Foreskin keratinocyte (primary cell): ENCODE measurements at places on chromosomes 11 and 22.

GRCh38 chr22:24214467-24215285, 30.2 kb downstream of the GGT5 start:
- no peak for DNase-seq

GRCh38 chr11:28673691-28674432, 565.7 kb downstream of the METTL15 start:
- peak; percentile 20 for DNase-seq

DNA sequence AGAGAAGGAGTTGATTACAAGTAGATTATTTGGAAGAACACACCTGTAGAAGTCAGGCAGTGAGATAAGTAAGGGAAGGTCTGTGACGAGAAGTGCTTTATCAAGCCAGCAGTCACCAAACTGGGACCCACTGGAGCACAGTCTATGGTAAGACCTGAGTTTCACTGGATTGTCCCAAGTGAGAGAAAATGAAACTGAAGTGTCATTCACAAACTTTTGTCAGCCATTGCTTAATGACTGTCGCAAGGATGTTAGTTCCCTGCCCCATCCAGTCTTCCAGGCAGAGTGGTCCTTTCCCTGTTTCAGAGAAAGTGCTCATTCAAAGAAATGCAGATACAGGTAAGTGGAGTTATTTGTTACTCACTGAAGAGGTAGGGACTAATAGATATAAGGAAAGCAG, 728.0 kb upstream of the TENM4 start:
- no peak for DNase-seq

GRCh38 chr11:2711161-2711560, 11.4 kb upstream of the KCNQ1OT1 start:
- no peak for DNase-seq

GRCh38 chr11:134853992-134854991, 442.2 kb upstream of the B3GAT1 start:
- DNase-seq: no peak

- no peak for DNase-seq
Measured at GRCh38 chr22:41009222-41009948, 58.2 kb downstream of the RBX1 start.

DNA sequence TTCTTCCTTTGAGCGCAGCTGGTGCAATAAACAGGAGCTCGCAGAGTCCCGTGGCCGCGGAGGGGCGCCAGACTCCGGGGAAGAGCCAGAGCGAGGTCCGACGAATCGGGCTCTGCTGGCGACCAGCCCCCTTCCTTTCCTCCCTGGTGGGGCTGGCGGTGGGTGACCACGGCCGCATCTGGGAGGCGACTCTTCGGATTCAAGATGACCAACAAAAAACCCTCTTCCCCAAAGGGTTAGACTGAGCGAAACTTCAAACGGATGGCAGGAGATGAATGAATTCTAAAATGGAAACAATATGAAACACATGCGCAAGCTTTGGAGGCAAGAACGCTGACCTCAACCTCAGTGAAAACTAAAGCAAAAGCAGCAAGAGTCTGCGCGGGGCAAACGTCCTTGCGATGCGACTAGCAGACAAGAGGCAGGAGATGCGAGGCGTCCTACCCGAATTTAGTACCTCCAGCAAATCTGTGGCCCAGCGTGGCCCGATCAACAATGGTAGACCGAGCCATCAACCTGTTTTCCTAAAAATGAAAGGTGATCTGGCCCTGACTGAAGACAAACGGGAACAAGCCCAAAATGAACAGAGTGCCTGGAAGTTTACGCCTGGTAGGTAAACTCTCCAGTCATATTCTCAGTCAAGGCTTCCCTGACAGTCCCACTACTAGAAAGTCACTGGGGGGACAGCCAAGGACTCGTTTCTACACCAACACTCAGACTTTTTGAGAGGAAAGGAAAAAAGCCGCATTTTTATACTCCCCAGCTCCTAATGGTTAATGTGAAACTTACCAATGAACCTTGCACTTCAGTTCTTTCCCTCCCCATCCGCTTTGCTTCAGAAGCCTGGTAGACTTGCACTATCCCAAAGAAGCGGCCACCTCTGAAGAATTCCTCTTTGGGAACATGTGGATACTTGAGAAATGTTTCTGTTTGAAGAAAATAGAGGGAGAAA, 11.6 kb downstream of the MMP3 start:
- DNase-seq: no peak

DNA sequence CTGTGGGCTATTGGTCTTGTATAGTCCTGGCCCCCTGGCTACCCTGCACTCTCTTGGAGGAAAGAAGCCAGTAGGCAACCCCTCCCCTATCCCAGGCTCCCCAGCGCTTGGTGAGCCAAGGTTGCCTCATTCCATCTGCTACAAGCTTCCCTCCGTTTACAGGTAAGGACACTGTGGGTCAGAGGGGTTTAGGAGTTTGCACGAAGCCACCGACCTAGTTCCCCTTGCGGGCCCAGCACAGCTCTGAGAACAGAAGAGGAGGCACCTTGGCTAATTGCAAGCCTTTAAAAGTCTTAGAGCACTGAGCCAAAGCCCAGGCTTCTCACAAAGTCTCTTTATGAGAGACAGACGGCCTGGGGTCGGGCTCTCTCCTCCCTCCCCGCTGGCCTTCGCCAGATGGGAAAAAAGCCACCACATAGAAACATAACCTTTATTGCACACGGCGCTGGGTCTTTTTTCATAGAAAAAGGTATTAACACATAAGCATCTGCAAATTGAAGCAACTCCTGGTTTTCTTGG, 99.8 kb downstream of the CEP164 start:
- DNase-seq: no peak

GRCh38 chr11:87840786-87841185, 334.5 kb downstream of the RAB38 start:
- peak; percentile 72 for DNase-seq

- DNase-seq: peak; percentile 13
Measured at GRCh38 chr11:75498556-75499255, 27.0 kb downstream of the GDPD5 start.

GRCh38 chr22:22463855-22464540, 44.5 kb downstream of the ZNF280B start:
- DNase-seq: no peak

- DNase-seq: no peak
Measured at GRCh38 chr11:64716473-64717267, 6.3 kb downstream of the NRXN2 start.

DNA sequence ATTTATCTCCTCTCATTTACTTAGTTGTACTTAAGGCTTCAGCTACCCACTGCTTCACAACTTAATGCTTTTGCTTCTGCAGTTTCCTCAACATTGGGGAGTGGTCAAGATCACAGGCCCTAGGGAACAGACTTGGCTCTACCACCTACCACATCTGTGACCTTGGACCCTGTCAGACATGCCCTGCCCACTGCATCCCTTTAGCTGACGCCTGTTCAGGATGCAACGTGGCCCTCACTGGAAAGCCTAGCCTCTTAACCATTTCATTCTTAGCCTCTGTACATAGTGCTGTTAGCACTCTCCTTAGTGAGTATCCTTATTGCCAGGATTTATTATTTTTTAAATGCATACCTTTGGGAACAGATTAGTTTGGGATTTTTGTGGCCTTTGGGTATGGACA, 34.4 kb downstream of the TNRC6B start:
- no peak for DNase-seq

DNA sequence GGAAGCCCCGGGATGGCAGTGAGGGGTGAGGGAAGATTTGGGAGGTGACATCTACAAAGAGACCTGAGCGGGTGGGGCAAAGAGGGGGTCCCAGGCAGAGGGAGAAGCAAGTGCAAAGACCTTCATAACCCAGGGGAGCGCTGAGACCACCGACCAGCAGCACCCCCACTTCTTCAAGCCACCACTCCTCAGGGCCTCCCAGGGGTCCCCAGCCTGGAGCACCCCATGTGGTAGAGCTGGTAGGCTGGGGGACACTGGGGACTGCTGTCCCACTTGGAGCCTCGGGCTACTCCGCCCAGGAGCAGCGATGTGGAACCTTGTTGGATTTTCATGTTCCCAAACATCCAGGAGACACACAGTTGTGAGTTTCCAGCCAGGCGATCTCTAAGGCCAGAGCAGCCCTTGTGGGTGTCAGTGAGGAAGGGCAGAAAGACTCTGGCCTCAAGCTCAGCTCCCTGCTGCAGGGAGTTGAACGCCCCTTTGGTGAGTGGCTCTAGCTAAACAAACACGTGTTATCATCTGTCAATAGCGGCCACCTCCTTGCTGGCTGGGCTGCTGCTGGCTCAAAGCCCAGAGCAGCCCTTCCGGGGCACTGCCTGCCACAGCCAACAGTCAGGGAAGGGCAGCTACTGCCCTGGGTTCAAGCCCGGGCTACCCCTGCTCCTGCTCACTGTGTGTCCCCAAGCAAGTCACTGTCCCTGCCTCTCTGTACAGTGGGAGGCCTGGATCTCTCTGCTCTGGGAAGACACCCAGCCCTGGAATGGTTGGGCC, 25.7 kb upstream of the CHKA start:
- no peak for DNase-seq

GRCh38 chr11:19876750-19877149, 164.1 kb downstream of the NAV2 start:
- no peak for DNase-seq

GRCh38 chr11:71154261-71154805, 98.0 kb downstream of the SHANK2 start:
- DNase-seq: no peak

GRCh38 chr22:20551805-20552442, 44.5 kb downstream of the MED15 start:
- DNase-seq: no peak

GRCh38 chr22:35069541-35069940, 3.6 kb downstream of the ISX start:
- no peak for DNase-seq

- no peak for DNase-seq
Measured at GRCh38 chr11:131829725-131830124, 459.3 kb downstream of the NTM start.

DNA sequence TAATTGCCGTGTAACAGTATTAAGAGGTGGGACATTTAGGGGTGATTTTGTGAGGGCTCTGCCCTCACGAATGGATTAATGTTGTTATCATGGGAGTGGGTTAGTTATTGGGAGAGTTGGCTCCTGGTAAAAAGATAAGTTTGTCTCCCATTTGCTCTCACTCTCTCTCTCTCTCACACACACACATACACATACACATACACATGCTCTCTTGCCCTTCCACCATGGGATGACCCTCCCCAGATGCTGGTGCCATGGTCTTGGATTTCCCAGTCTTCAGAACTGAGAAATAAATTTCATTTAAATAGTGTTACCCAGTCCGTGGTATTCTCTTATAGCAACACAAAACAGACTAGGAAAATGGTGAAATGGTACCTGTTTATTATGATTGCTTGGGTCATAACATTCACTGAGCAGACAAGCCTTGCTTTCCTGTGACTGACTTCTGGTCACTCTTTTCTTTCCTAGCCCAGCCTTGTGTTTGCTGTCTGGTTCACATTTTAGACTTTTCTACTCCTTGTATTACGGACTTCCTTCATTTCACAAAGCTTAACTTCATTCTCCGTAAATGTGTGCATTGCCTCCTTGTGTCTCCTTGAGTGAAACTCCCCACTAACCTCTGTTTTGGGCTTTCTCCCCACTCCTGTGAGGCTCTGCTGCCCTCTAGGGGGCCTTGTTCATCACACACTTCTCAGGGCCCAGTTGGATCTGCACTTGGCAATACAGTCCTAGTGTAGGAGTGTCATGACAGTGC, 206.5 kb upstream of the CTSC start:
- DNase-seq: peak; percentile 87

DNA sequence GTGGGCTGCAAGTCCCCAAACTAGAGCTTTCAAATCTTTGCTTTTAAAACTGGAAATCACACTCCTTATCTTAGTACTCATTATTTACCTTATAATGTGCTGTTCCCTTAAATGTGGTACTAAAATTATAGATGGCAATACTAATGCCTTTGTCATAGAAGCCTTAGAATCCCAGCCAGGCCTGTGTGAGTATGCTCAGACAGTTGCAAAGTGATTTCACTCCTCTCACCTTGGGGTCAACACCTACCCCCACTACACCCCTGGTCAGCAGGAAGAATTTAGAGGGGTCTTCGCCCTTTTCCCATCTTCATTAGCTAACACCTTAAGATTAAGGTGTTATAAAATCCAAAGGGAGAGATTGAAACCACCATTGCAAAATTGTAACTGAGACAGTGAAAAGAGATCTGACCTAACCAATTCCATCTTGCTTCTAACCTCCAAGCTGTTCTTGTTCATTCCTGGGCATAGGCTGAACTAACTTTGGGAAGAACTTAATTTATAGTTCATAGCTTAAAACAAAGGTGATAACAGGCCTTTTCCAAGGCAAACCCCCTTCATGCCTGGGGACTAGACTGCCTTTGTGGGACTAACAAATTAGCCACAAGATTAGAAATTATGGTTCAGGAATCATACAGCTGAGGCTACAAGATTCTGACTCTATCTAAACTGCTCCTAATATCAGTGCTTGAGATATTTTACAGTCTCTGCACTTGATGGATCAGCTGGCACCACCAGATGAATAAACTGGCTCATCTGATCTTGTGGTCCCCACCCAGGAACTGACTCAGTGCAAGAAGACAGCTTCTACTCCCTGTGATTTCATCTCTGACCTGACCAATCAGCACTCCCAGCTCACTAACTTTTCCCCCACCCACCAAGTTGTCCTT, 10.4 kb upstream of the MRPL17 start:
- DNase-seq: peak; percentile 89

GRCh38 chr22:23306926-23307325, 126.6 kb downstream of the BCR start:
- no peak for DNase-seq

GRCh38 chr22:47928631-47929030, 1166.2 kb downstream of the TBC1D22A start:
- DNase-seq: no peak

DNA sequence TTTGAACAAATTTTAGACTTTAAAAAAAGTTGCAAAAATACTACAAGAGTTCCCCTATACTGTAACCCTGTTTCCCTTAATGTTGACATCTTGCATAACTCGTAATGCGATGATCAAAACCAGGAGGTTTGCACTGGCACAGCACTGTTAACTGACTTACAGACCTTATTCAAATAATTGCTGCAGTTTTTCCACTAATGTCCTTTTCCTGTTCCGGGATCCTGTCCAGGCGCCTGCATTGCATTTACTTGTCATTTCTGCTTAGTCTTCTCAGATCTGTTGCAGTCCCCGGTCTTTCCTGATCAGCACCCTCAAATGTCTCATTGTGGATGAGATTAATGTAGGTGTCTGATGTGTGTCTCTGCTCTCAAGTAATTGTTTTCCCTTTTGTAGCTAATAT, 32.0 kb downstream of the APLP2 start:
- no peak for DNase-seq

DNA sequence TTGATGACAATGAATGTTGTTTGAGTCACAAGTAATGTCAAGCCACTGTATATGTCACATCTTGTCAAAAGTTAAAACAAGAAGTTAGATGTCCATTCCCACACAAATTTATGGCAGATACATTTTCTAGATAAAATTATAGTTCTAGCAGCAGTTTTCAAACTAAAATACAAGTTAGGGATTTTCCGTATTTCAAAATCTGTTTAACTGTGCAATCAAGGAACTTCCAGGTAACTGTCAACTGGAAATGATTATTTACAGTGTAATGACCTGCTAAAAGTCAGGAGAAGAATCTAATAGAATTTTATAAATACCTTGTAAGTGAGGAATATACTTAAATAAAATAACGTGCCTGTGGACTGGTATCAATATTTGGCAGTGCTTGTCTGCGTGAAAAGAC, 111.5 kb downstream of the PDE3B start:
- no peak for DNase-seq
